ENCODE measurements at places on chromosomes 2 and 18.

GRCh38 chr2:23020659-23021058 is 364.3 kb upstream of the KLHL29 start:
- no peak for DNase-seq

- no peak for DNase-seq
Measured at GRCh38 chr2:65456064-65456463, 23.7 kb upstream of the SPRED2 start.

DNA sequence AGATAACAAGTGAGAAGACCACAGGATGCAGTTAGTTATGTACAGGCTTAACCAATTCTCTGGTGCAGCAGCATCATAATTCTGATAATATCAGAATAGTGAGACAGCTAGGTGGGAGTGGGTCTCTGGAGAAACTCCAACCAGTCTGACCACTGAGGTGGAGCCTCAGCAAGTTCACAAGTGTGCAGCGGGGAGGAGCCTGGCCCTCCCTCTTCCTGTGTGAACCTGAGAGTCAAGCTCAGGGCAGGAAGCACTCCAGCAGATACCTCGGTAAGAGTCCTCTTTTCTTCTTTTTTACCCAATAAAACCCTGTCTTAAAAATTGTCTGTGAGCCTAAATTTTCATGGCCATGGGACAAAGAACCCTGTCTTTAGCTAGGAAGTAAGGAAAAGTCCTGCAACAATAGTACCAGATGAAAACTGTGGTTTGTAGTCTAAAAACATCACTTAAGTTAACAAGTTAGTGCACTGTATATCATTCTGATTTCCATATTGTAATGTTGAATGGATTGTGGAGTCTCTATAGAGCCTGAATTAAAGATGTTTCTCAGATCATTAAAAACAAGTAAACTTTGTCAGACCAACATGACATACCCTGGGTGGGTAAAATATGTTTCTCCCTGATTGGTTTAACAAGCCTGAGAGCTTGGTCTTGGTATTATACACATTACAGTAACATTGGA is 370.8 kb downstream of the TMEM182 start:
- DNase-seq, result no peak

- no peak for DNase-seq
Measured at GRCh38 chr2:25328152-25329085, 13.3 kb downstream of the DNMT3A start.

DNA sequence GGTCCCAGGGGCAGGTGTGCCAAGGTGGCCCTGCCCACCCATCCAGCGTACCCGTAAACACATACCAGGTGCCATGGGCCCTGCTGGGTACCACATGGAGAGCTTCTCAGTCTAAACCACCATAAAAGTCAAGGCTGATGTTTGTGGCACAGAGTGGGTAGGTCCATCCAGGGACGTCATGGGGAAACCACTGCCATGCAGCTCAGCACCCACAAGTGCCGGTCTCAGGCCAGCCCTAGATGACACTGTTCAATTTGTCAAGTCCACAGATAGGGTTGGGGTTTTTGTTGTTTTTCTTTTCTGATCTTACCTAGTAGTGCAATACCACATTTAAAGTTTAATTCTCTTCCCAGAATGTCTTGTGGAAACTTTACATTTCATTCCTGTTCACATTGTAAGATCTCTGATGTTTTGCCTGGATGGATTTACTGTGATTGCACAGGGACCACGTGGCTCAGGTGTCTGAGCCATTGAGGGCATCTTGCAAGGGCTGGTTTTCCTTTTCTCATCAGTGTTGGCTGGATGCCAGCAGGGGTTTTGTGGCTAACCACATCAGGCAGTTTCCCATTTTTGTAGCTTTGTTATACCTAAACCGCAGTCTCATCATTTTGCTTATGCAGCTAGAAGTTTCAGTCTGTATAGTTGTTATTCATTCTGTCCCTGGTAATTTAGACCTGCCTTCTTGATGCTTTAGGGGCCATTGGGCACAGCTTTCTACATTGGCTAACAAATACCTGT is 64.7 kb downstream of the STK25 start:
- peak; percentile 85 for DNase-seq

- DNase-seq, result no peak
Measured at GRCh38 chr2:123771928-123772632, 253.0 kb upstream of the CNTNAP5 start.

DNA sequence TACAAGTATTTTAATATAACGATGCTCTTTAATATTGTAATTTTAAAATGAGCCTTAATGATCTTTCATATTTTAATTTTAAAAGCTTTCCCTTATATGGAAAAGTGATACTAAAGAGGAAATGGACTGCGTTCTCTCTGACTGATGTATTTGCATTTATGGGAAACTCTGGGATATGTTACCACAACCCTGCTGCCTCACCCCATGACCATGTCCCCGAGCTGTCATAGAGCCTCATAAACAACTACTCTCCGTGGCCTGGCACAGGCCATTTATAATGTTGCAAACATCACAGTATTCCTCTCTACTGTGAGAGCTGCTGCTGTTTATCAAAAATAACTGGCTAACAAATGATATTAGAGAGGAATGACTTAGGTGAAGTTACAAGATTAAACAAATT is 75.8 kb upstream of the SEC11C start:
- DNase-seq, result no peak

GRCh38 chr2:194294156-194294555 is 1362.9 kb upstream of the SLC39A10 start:
- no peak for DNase-seq

- DNase-seq, result no peak
Measured at GRCh38 chr2:21607572-21607971, 483.8 kb downstream of the TDRD15 start.

GRCh38 chr2:94774851-94775250 is 96.4 kb upstream of the TEKT4 start:
- DNase-seq, result no peak

GRCh38 chr2:167987026-167987425 is 260.4 kb downstream of the STK39 start:
- no peak for DNase-seq

- DNase-seq, result no peak
Measured at GRCh38 chr2:135803278-135803677, 33.7 kb downstream of the LCT start.

GRCh38 chr2:190528521-190529001 is 6.0 kb downstream of the NEMP2 start:
- DNase-seq, result no peak

- DNase-seq, result no peak
Measured at GRCh38 chr18:48543228-48543627, 4.4 kb downstream of the CTIF start.

DNA sequence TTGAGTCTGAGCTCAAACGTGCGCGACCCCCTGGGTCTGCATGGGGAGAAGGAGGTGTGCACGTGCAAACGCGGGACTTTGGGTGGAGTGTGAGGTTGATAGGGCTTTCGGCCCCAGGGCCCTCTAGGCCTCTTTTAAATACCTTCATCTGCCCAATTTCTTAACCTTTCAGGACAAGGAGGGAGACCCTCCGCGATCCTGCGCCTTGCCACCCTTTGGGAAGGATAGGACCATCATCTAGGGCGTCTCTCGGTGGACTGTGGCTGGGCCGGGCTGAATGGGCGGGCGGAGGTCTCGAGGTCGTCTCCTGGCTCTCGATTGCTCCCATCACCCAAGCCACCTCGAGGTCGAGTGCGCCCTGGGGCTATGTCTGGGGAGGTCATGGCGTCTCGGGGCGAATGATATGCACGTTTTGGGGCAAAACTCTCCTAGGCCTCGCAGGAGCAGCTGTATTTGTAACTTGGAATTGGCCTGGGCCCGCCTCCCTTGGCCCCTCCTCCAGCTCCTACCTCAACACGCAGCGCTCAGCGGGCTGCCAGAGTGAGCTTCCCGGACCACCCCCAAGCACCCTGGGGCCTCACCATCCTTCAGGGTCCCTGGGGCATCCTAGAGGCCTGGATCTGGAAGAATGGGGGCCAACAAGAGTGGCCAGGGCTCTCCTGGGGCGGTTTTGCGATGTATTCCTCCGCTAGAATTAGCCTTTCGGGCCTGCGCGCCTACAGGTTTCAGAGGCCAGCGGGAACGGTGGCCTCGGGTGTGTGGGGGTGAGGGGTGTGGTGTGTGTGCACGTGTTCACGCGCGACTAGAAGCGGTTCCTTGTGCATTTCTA is 8.7 kb upstream of the SIX3 start:
- DNase-seq, result no peak

GRCh38 chr2:174546519-174547506 is 50.8 kb downstream of the WIPF1 start:
- DNase-seq, result no peak

DNA sequence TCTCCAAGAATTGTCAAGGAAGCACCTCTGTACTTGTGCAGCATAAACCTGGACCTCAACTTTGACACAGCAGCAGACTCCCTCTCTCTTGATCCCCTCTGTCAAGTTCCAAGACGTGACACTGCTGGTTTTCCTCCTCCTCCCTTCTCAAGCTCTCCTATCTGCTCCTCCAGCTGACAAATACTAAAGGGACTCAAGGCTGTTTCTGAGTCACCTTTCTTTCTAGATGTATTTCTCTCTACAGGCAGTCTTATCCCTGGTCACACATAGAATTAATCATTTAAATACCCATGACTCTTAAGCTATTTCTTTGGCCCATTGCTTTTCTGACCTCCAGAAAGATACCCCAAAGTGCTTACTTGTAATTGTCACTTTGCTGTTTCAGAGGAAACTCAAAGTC is 53.5 kb downstream of the SEPTIN10 start:
- DNase-seq, result no peak

DNA sequence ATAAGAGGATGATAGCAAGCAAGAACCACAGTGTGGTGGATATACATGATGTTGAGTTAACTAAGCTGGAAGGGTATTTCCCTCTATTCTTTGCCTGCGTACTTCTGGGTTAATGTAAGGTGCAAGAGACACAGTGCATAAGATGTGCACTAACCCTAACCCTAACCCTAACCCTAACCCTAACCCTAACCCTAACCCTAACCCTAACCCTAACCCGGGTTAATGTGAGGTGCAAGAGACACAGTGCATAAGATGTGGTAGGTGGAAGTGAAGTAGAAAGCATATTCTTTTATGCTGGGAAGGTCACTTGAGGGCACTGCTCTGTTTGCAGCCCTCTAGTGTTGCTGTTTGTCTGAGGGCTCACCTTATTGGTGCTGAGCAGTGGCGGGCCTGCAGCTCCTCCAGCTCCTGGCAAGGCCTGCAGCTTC is 181.5 kb upstream of the ITGA4 start:
- no peak for DNase-seq

GRCh38 chr2:50596515-50596914 is 435.4 kb downstream of the NRXN1 start:
- no peak for DNase-seq

GRCh38 chr2:32064021-32064601 is 755 bp downstream of the SPAST start:
- peak; percentile 10 for DNase-seq

GRCh38 chr2:119387381-119388129 is 20.8 kb downstream of the DBI start:
- peak; percentile 41 for DNase-seq

- DNase-seq, result no peak
Measured at GRCh38 chr2:129744649-129745048, 234.8 kb upstream of the RAB6C start.

DNA sequence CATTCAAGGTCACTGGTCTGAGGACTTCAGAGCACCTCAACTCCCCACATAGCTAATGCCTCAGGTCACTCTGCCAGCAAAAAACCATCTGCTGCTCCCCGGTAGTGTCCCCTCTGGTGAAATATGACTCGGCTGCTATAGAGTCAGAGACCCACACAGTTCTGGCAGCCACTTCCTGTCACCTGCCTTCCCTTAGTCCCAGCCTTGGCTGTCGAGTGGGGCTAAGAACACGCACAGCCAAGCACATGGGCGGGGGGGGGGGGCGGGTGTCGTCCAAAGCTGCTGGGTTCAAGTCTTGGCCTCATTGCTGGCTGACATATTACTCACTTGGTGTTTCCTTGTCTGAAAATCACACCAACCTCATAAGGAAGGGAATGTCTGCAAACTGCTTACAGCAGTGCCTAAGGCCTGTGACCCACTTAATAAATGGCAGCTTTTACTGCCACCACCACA is 37.5 kb downstream of the POLR1A start:
- DNase-seq, result no peak

- DNase-seq, result no peak
Measured at GRCh38 chr2:227717687-227718567, at the start of gene SLC19A3. TSS of gene SLC19A3 (minus strand) at chr2:227718028. CDS start at chr2:227702318, 15,710 bp downstream.

GRCh38 chr2:12057436-12058166 is 311.2 kb downstream of the LPIN1 start:
- peak; percentile 69 for DNase-seq

DNA sequence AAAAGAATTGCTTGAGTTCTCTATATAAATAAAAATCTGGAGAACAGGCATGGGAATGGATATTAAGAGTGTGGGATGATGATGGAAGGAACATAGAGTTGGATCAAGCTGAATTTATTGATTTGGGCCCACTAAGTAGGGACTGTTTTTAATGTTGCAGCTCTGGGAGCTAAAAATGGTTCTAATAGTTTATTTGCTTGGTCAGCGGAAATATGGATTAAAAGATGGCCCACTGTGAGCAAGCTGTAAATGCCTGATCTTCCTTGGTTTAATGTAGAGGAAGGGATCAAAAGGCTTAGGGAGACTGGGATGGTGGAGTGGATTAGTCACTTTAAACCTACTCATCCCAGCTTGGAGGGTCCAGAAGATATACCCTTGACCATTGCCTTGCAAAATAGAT is 429.4 kb upstream of the NXPH2 start:
- DNase-seq, result no peak

DNA sequence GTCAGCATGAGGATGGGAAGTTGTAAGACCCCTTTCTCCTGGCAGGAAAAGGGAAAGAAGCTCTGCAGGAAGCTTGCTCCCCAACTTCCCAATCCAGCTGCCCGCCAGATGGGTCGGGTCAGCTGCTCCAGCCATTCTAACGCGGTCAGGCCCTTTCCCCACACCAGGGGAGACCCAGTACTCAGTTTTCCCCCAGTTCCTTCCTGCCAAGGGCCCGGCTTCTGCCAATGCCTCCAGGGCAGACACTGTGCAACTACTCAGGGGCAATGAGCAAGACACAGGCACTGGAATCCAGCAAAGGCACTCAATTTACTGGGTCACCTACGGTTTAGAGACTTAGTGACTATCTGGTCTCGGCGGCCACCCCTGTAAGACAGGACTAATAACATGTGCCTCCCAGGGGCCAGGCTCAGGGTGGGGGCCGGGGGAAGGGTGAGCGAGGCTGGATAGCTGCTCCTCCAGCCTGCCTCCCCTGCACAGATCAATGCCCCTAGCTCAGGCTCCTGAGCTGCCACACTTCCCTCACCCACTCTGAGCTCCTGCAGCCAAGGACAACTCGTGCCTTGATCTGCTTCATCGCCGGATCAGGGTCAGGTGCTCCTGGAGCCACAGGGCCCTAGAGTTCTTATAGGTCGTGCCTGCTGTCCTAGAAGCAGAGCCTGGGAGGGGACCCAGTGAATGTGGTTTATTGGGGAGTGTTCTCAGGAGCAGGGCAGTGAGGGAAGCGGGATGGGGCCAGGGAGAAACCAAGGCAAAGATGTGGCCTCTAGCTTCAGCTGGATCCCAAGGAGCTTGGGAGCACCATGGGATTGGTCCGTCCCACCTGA is 171.1 kb downstream of the ZFP36L2 start:
- DNase-seq, result no peak

DNA sequence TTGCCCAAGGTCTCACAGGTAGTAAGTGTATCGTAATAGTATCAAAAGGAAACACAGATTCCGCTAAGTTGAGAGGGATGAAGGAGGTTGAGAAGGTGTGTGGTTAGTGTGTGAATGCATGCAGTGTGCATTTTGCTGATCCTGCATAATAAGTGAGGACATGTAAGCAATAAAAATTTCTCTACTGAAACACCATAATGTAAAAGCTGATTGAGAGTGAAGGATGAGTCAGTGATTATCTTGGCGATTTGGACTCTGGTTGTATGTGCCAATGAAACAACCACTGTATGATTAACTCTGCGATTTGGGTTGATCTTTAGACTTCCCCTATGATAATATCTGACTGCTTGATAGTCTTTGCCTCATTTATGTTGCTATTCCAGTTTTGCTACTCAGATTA is 16.7 kb upstream of the ADGRF3 start:
- no peak for DNase-seq
